Progenitor cell of endocrine pancreas (in vitro differentiated cells): ENCODE measurements at places on chromosomes 12 and 14.

DNA sequence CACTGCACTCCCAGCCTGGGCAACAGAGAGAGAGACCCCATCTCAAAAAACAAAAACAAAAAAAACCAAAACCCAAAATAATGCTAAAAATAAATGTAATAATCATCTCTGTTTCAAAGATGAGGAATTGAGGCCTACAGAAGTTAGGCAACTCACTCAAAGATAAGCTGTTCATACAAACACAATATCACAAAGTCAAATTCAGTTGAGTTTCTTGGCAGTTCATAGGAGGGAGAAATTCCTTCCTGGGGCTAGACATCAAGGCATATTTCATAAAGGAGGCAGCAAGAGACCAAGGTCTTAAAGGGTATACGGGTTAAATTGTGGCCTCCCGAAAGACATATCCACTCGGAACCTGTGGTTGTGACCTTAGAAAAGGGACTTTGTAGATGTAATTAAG is 8.7 kb upstream of the TBPL2 start:
- DNase-seq = no peak

DNA sequence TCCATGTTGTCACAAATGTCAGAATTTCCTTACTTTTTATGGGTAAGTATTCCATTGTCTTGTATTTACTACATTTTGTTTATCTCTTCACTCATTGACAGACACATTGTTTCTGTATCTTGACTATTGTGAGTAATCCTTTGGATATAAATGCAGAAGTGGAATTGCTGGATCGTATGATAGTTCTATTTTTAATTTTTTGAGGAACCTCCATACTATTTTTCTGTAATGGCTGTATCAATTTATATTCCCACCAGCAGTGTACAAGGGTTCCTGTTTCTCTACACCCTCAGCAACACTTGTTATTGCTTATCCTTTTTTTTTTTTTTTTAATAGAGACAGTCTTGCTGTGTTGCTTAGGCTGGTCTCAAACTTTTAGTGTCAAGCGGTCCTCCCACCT is 3.5 kb upstream of the KICS2 start:
- no peak for DNase-seq

DNA sequence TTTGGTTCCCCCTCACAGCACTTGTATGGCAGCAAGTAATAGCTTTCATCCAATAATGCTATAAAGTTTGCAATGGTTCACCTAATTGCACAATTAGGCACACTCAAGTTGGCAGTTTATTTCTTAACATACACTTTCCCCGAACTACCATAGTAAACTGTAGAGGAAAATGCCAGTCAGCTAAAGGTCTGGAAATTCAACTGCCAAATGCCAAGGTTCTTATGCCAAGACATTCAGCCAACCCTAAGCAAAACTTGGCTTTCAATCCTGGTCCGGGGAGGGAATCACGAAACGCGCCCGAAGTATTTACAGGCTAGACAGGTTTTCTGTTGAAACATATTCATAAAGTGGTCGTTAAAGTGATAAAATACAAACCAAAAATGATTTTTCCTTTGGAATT is 1512.4 kb upstream of the FLRT2 start:
- DNase-seq = no peak

GRCh38 chr12:44873898-44874297 is 2.2 kb downstream of the NELL2 start:
- no peak for DNase-seq

GRCh38 chr12:130014485-130014807 is 110.6 kb upstream of the TMEM132D start:
- DNase-seq = no peak

DNA sequence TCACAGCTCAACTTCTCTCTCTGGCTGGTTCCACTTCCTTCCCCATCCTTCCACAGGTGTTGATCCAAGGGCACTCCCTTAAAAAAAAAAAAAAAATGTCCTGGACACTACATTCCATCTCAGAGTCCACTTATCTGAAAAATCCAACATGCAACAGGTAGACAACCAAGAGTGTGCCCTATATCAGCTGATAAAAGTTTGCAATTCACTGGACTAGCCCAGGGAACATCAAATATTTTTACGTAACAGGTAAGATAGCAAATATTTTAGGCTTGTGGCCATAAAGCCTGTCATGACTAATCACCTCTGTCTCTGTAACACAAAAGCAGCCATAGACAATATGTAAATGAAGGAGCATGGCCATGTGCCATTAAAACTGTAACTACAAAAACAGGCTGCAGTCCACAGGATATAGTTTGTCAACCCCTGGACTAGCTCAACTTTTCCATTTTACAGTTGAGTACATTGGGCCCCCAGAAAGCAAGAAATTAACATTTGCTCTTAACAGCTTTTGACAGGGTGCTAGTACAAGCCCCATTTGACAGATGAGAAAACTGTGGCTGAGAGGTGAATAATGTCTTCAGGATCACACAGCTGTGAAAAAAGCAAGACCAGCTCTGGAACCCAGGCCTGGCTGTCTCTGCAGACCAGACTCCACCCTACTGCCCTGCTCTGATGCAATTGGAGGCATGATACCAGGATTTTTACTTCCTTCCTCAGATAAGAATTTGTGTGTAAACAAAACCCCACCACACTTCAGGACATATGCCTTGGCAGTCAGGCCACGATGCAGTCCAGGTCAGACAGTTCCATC is 68.9 kb downstream of the CMKLR1 start:
- DNase-seq = no peak

- DNase-seq = peak; percentile 43
Observed at GRCh38 chr12:54658306-54659264, 10.4 kb upstream of the DCD start.

DNA sequence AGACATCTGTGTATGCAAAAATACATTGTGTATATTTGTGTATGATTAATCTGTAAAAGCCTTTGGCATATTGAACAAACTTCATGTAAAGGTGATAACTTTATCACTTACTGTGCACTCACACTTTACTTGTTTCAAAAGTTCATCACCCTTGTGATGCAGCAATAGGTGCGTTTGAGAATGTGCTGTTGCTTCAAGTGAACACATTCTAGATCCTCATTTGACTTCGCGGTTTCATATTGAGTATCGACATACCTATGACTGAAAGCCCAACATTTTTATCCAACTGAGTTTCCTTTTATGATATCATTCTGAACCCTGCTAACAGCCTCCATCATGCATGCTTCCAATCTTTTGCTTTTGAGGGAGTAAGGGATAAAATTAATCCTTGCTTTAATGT is 1086.9 kb downstream of the TMEM121 start:
- no peak for DNase-seq

GRCh38 chr14:82510007-82510406 is 976.4 kb upstream of the SEL1L start:
- no peak for DNase-seq

- DNase-seq = no peak
Observed at GRCh38 chr12:106724116-106724515, 50.4 kb upstream of the RIC8B start.

GRCh38 chr12:42582050-42582449 is 7.5 kb downstream of the PRICKLE1 start:
- no peak for DNase-seq

DNA sequence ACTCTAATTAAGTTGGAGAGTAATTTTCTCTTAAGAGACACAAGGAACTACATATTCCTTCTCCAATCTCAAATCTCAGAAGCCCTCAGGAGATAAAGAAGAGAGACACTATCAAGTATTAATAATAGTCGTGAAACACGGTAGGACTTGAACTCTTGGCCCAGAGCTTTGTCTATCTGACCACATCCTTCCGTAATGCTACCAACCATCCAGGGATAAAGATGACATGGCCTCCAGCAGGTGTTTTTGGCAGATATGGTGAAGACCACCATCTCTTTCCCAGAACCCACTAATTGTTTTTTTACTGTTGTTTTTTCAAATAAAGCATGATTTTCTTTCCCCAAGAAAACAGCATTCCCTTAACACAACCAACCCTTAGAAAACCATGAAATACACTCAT is 3.4 kb downstream of the ZNF384 start:
- DNase-seq = no peak

- DNase-seq = no peak
Observed at GRCh38 chr14:91163316-91163715, 49.4 kb downstream of the DGLUCY start.

DNA sequence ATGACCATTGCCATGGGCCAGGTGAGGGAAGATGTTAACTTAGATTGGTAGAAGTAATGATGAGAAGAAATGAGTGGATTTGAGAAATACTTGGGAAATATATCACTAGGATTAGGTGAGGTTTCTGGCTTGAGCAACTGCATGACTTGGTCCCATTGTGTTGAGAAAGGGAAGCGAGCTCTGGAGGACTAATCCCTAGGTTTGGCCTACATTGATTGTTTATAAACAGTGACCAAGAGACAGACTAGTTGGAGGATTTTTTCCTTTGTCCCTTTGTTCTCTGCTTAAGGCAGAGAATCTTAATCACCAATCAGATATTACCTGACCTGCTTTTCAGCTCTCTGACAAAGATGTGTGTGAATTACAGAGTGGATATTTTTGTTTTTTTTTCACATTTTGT is 100.5 kb downstream of the AEBP2 start:
- DNase-seq = no peak

DNA sequence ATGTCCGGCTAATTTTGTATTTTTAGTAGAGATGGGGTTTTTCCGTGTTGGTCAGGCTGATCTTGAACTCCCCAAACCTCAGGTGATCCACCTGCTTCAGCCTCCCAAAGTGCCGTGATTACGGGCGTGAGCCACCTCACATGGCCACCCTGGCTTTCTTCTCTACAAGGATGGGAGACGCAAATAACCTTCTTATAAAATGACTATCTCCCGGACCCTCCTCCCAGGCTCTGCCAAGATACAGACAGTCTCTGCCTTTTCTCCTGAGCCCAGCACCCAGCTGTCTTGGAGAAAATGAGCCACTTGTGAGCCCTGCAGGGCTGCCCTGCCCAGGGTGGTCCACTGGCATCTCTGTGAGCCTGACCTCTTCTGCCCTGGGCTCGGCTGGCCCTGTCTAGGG is 34.7 kb upstream of the RBM19 start:
- no peak for DNase-seq

GRCh38 chr12:111256629-111257434 is 112.1 kb downstream of the PHETA1 start:
- DNase-seq = no peak

- peak; percentile 22 for DNase-seq
Observed at GRCh38 chr12:130872179-130873096, 572 bp downstream of the RAN start.

- DNase-seq = no peak
Observed at GRCh38 chr14:66629499-66629898, 121.6 kb downstream of the GPHN start.

GRCh38 chr14:75591987-75592575 is 13.7 kb downstream of the FLVCR2 start:
- DNase-seq = no peak

DNA sequence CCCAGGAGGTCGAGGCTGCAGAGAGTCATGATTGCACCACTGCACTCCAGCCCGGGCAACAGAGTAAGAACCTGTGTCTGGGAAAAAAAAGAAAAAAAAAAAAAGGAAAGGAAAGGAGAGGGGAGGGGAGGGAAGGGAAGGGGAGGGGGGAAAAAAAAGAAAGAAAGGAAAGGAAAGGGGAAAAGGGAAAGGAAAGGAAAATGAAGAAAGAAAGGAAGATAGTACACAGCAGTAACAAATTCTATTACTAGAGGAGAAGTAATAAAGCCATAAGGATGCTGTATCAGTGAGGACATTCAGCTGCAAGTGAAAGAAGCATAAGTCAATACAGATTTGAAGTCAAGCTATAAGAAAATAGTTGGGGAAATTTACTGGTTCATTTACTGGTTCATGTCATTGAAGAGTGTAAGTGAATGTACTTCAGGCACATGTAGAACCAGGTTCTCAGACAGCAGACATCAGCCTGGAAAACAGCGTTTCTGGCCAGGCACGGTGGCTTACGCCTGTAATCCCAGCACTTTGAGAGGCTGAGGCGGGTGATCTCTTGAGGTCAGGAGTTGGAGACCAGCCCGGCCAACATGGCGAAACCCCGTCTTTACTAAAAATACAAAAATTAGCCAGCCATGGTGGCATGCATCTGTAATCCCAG is 37.4 kb downstream of the NDUFA12 start:
- no peak for DNase-seq

GRCh38 chr12:106288494-106289195 is 13.9 kb upstream of the TCP11L2 start:
- DNase-seq = no peak

DNA sequence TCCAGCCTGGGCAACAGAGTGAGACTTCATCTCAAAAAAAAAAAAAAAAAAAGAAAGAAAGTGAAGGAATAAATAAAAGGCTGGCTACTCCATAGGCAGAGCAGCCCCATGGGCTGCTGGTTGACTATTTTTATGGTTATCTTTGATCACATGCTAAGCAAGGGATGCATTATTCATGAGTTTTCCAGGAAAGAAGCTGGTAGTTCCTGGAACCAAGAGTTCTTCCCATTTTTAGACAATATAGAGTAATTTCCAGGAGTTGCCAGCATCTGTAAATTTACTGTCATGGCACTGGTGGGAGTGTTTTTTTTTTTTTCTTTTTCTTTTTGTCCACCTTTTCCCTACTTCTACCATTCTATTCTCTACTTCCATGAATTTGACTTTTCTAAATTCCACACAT is 24.2 kb downstream of the FGD4 start:
- DNase-seq = no peak

GRCh38 chr14:100339766-100340422 is 16.8 kb downstream of the SLC25A47 start:
- DNase-seq = no peak

DNA sequence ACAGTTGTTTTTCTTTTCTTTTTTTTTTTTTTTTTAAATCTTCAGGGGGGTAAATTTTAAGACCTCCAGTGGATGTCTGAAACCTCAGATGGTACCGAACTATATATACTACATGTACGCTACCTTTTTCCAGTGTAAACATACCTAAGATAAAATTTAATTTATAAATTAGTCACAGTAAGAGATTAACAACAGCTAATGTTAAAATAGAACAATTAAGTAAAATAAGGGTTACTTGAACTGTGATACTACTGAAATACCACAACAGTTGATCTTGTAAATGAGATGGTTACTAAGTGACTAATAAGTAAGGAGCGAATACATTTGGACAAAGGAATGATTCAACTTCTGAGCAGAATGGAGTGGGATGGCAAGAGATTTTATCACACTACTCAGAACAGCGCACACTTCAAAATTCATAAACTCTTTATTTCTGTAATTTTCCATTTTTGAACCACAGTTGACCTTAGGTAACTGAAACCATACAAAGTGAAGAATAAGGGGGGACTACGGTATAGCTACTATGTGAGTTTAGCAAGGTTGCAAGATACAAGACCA is 80.5 kb upstream of the PCED1B start:
- DNase-seq = no peak

DNA sequence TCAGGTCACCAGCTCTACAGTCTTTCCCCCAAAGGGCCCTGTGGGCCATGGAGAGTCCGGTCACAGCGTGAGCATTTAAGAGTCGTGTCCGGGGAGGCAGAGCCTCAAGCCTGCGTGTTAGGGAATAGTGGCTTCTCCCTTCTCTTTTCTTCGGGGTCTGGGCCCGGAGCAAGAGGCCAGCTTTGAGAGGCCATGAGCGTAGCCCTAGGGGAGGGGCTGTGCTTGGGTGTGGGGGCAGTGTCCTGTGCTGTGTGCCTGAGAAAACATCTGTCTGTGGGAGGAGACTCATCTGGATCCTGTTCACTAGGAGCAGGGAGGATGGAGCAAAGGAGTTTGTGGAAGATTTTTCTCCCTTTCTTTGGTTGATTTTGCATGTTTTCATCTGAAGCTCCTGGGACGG is 5.3 kb downstream of the LRP1-AS start:
- DNase-seq = no peak

GRCh38 chr12:40236357-40236850 is 11.6 kb downstream of the LRRK2 start:
- DNase-seq = no peak

GRCh38 chr12:64160021-64160710 is 61.9 kb downstream of the KICS2 start:
- no peak for DNase-seq
